ENCODE measurements at places on chromosomes 11 and 22.

DNA sequence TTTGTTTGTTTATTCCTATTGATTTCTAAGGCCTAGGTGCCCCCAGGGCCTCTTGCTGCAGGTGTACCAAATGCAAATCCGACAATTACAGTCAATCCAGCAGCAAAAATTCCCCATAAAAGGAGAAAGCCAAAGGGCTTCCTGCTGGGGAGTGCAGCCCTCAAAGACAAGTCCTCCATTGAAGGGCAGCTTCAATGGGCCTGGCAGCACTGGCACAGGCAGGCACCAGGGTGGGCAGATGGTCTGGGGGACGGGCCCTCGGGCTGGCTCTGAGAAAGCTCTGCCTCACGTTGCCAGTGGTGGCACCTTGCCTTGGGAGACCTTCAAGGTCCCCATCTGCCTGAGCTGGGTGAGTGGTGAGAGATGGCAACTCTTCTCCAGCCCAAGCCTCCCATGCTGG, 128.0 kb downstream of the DSCAML1 start:
- no peak for DNase-seq

- DNase-seq = no peak
Observed at GRCh38 chr11:12682737-12683500, 8.7 kb downstream of the TEAD1 start.

DNA sequence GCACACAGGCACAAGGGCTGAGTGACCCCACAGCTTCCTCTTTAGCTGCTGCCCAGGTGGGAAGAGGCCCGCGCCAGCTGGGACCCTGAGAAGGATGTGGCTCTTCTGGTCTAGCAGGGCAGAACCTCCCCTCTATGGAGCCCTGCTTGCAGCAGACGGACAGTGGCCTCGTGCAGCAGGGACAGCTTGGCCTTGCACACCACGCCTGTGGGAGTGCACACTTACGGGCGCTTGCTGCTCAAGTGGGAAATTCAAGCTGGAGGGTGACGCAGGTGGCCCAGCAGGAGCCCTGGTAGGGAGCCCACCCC, 971.4 kb downstream of the BRD1 start:
- no peak for DNase-seq

DNA sequence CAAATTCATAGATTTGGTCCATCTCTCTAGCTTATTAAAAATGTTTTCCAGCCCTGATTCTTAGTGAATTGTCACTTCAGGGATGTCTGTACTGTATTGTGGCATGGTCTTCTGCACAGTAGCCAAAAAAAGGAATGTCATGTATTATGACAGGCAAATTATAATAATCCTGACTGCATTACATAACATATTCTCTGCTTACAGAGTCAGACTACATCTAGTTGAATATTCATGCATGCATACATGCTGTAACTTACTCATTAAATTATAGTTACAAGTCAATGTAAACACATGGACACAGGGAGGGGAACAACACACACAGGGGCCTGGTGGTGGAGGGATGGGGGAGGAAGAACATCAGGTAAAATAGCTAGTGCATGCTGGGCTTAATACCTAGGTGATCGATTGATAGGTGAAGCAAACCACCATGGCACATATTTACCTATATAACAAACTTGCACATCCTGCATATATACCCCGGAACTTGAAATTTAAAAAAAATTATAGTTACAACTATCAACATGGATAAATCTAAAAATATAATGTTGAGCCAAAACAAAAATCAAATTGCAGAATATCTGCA, 31.5 kb upstream of the SMCO4 start:
- DNase-seq = no peak

DNA sequence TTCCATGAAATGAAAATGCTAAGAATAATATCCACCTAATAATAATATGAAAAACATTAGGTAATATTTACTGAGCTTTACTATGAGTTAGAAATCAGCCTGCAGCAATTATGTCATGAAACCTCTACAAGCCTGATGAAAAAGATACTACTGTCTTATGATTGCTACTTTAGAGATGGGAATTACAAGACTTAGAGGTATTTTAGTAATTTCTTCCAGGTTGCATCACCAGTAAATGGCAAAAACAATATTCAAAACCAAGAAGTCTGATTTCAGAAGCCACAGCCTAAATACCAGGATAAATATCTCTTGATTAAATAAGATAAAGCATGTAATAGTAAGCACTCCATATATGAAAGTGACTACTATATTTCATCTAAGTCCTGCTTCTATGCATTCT, 13.8 kb downstream of the OR5B21 start:
- DNase-seq = no peak

DNA sequence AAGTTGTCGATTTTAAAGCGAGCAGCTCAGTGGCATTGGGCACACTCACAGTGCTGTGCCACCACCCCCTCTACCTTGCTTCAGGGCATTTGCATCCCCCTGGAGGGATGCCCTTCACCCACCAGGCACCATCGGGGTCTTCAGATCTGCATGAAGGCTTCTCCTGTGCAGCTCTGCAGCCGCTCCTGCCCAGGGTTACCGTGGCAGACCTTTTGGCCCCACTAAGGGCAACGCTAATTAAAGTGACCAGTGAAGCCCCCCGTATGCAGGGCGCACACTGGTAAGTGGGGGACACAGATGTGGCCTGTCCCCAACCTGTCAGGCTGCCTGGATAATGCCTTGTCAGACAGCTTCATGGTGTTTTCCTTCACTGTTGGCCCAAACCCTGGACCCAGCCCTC, 1117.7 kb downstream of the BRD1 start:
- no peak for DNase-seq

All from stimulated activated CD8-positive, alpha-beta memory T cell treated with anti-CD3 and anti-CD28 coated beads, Interleukin-12 subunit alpha, Interleukin-12 subunit beta, amount 100 ng/mL, for 4 hours (primary cell).